Purkinje cell (primary cell): ENCODE measurements at places on chromosomes 6 and 20. TPM values are rescaled to one million over a fixed set of nuclear protein-coding genes. Genes with fewer than 3 reads are reported as not detected.

YTHDF1 gene
- polyA plus RNA-seq, result 12.3 and 12.9 TPM in 2 replicates

CST5 gene
- polyA plus RNA-seq, result not detected in 2 replicates

DDX43 gene
- polyA plus RNA-seq, result not detected in 2 replicates

FAM209B gene
- 0.89 and 0.99 TPM in 2 replicates for polyA plus RNA-seq

CALHM5 gene
- not detected in 2 replicates for polyA plus RNA-seq

OR2B6 gene
- not detected in 2 replicates for polyA plus RNA-seq

RBBP9 gene
- 2.0 and 3.3 TPM in 2 replicates for polyA plus RNA-seq
